ENCODE measurements at places on chromosomes 12 and 14. TPM values are rescaled to one million over a fixed set of nuclear protein-coding genes. Genes with fewer than 3 reads are reported as not detected.

DNA sequence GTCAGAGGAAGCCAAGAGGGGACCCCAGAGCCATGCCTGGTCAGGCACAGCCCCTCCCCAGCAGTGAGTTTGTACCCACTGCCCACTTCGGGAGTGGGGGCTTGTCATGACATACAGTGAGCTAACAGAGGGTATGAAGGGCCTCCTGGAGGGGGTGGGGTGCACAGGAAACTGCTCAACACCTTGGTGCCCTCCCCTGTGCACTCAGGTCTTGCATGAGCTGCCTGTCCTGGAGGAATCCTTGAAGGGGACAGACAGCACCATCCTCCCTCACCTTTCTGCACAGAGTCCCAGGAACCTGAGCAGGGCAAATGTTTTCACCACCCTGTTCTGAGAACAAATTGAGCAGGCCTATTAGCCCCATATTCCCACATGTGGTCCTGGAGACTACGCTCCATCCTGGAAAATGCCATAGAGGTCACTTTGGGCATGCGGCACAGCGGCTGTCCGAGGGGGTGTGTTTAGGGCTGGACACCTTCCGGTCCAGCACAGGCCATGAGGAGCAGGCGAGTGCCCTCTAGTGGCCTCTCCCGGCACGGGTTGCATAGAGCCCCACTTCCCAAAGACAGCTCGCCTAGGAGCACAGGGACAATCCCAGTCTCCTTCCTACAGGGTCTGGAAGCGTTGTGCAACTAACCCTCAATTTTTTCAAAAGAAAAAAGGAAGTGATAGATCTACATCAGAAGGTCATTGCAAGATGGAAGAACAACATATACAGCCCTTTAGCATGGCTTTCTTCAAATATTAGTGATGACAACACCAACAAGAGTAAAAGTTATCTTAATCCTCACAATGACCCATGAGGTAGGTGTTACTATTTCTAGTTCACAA, 31.9 kb upstream of the ZFP36L1 start:
- DNase-seq = no peak

Gene SPTB
- total RNA-seq = 6.6 TPM

- DNase-seq = no peak
Observed at GRCh38 chr14:55138091-55138490, 9.0 kb downstream of the LGALS3 start.

DNA sequence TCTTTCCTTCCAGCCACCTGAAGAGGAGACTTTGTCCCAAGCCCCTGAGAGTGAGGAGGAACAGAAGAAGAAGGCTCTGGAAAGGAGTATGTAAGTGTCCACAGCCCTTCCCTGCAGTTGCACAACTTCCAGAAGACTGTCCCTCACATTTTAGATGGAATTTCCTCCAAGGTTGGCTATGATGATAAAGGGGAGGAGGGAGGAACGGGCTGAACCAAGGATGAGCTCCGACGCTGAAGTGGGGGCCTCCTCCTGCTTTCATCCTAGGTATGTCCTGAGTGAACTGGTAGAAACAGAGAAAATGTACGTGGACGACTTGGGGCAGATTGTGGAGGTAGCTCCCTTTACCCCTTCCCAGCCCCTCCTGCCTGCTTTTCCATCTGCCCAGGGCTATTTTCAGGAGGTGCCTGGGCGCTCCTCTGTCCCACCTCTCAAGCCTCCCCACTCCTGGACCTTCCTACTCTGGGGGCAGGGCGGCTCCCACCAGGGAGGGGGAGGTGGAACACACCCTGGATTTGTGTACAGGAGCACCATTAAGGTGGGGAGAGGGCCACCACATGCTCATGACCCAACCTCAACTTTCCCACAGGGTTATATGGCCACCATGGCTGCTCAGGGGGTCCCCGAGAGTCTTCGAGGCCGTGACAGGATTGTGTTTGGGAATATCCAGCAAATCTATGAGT, 2.3 kb downstream of the ARHGEF25 start:
- no peak for DNase-seq

Gene RDH5
- total RNA-seq = 3.7 TPM

Gene SLC17A8
- total RNA-seq = not detected

Gene ZBTB39
- total RNA-seq = 6.0 TPM

DNA sequence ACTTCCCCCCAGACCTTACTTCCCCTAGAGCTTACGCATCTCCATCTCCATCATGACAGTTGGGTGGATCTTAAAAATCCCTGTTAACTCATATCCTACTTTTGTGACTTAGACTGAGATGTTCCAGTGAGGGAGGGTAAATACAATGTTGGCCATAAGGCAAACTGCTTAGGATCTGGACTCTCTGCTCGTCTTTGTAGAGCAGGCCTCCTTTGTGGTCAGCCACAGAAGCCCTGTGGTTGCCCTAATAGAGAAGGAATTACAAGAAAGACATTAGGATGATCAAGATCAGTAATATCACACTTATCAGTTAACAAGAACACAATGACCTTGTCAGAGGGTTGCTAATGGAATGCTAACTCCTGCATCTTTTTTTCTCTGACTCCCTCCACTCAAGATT, 52.0 kb downstream of the TMEM132C start:
- DNase-seq = no peak

Gene C12orf42
- total RNA-seq = not detected

DNA sequence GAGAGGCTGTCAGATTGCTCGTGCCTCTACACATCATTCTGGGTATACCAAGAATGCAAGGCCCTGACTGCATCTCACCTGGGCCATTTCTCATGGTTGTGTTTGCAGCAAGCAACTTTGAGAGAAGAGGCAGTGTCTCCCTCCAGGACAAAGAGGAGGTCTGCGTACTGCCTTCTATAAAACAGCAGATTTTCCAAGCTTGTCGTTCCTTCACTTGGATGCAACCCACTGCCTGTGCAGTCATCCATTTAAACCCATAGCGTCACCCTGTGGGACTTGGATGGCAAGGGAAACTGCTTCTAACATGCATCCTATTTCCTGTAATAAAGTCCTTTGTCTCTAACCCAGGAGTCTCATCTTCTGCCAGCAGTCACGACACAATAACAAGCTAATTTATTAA, 1.3 kb downstream of the POMT2 start:
- no peak for DNase-seq

Gene CCDC88C
- total RNA-seq = 3.6 TPM

GRCh38 chr14:101962503-101962874, 1.9 kb upstream of the DYNC1H1 start:
- no peak for DNase-seq

DNA sequence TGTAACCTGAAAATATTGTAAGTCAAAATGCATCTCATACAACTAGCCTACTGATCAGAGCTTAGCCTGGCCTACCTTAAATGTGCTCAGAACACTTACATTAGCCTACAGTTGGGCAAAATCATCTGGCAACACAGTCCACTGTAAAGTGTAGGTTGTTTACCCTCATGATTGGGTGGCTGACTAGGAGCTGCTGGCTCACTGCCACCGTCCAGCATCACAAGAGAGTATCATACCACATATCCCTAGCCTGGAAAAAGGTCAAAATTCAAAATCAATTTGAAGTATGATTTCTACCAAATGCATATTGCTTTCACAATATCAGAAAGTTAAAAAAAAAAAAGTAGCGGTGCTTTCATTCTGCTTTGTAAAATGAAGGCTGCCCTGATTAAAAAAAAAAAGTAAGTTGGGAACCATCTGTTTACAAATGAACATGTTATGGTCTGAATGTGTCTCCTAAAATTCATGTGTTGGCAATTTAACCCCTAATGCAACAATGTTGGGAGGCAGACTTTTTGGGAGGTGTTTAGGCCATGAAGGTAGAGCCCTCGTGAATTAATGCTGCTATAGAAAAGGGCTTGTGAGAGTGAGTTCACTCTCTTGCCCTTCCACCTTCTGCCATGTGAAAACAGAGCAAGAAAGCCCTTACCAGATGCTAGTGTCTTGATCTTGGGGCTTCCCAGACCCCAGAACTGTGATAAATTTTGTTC, 211.8 kb downstream of the PPM1H start:
- no peak for DNase-seq

Gene BATF
- not detected for total RNA-seq

DNA sequence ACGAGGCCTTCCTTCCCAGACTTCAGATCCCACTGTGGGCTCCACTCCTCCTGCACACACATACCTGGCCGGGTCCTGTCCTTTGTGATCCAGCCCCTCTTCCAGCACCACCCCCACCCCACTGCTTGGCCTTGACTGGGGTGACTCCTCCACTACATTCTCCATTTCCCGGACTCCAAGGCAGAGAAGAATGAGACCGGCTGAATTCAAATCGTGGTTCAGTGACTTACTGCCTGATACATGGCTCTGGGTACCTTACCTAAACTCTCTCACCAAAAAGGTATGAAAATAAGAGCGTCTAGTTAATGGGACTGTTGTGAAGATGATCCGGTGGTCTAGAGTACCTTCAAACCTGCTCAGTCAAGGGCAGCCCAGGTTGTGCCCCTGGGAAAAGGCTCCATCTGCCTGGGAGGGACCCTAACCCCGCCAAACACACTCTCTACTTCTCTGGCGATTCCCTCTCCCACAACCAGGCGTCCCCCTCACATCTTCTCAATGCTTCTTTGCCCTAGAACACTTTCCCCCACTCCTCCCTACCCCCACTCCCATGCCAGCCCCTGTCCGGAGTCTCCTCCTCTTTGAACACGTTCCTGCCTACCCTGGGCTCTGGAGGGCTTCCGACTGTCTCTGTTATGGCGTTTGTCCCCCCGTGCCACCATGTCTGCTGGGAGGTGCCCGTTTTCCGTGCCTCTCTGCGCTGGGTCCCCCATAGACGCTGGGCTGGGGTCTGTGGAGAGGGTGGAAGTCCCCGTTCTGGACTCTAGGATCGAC, 1.5 kb upstream of the ZBTB42 start:
- no peak for DNase-seq

All from chondrocyte (in vitro differentiated cells).